ENCODE measurements at places on chromosomes 4 and X. TPM values are rescaled to one million over a fixed set of nuclear protein-coding genes. Genes with fewer than 3 reads are reported as not detected.

TRAM1L1 gene
- 0.84 TPM for total RNA-seq

PRAF2 gene
- 21.0 TPM for total RNA-seq

FAM9C gene
- total RNA-seq: not detected

DGAT2L6 gene
- total RNA-seq: not detected

NXF2 gene
- not detected for total RNA-seq

SPANXB1 gene
- total RNA-seq: not detected

TCEAL6 gene
- not detected for total RNA-seq

CT47A1 gene
- total RNA-seq: not detected

WAS gene
- 14.7 TPM for total RNA-seq

CDX4 gene
- total RNA-seq: not detected

ANKRD37 gene
- 31.4 TPM for total RNA-seq

CCKAR gene
- total RNA-seq: not detected

S100G gene
- not detected for total RNA-seq

ARHGAP36 gene
- not detected for total RNA-seq

PDLIM3 gene
- 24.5 TPM for total RNA-seq

DRD5 gene
- total RNA-seq: not detected

ANOS1 gene
- total RNA-seq: 7.5 TPM

LRP2BP gene
- 1.7 TPM for total RNA-seq
